Glutamatergic neuron (in vitro differentiated cells): ENCODE measurements at places on chromosomes 3 and 15.

DNA sequence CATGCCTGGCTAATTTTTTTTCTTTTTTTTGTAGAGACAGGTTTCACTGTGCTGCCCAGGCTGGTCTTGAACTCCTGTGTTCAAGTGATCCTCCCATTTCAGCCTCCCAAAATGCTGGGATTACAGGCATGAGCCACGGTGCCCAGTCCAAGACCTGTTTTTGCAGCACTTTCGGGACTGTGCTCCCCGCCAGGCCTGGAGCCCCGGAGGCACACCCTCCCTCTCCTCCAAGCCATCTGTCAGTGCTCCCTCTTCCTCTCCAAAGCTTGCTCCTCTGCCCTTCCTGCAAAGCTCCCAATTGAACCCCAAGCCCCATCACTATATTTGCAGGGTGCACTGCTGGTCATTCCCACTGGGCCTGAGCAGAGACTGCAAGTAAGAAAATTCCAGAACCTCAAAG, 98.1 kb downstream of the CORO2B start:
- no peak for DNase-seq

- DNase-seq = no peak
These were observed 532.7 kb downstream of the NLGN1 start for GRCh38 chr3:173930251-173930650.

DNA sequence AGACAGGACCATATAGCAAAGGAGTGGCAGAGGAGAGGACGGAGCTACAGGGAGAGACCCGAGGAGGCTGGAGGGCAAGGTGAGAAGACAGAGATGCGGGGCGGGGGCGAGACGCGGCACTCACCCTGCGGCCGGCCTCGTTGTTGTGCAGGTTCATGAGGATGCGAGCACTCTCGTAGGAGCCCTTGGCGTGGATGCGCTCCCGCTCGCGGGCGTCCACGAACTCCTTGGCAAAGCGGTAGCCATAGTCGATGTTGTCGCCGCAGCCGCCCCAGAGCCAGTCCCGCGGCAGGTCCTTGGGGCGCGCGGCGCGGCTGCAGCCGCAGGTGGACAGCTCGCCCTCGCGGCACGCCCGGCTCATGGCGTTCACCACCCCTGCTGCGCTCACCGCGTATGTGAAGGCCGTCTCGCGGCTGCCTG, 12.9 kb downstream of the WNT5A start:
- DNase-seq = peak; percentile 65

GRCh38 chr3:173037840-173038483, 103.1 kb downstream of the SPATA16 start:
- DNase-seq = no peak

- peak; percentile 54 for DNase-seq
These were observed 17.1 kb upstream of the SKIC8 start for GRCh38 chr15:78316283-78317083.

- no peak for DNase-seq
These were observed 47.6 kb upstream of the MED12L start for GRCh38 chr3:151037746-151038477.

DNA sequence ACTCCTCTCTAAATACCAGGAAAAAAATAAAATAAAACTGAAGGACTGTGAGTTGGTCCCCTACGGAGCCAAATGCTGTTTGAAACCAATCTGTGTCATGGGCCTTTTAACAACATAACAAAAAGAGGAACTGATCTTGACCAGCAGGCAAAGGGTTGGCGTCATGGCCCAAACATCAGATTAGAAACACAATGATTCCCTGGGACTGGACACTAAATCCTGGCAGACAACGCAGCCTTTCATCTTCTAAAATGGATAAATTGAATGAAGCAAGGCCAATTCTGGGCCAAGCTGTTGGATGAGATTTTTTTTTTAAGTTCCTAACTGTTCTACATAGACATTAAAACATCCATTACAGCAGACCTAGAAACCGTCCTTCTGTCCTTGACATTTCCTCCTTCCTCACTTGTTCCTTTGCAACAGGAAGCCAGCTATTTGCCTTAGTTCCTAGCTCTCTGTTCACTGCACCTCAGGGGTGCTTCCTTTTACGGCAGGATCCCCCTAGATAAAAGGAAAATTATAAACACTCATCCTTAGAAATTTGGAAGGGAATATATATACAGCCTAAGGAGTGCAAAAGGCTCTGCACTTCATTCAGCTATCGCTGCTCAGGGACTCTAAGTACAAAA, 21.6 kb upstream of the TAFA4 start:
- DNase-seq = no peak

DNA sequence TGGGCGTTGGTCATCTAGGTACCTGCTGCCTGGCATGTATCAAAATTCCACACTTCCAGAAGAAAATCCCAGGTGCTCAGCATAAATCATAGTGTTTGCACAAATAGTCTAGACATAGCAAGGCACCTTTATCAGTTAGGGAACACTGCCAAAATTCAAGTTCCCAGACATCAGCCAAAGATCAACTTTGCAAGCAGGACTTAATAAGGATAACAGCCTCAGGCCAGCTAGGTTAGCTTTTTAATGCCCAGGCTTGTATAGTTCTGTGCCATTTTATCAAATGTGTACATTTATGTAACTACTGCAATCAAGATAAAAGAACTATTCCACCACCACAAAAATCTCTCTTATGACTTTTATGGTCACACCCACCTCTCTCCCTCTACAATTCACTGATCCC, 30.7 kb downstream of the DZIP3 start:
- DNase-seq = no peak

GRCh38 chr3:99970198-99970597, 144.1 kb downstream of the FILIP1L start:
- no peak for DNase-seq

- no peak for DNase-seq
These were observed 186.4 kb downstream of the ADAMTS9 start for GRCh38 chr3:64501298-64501906.

DNA sequence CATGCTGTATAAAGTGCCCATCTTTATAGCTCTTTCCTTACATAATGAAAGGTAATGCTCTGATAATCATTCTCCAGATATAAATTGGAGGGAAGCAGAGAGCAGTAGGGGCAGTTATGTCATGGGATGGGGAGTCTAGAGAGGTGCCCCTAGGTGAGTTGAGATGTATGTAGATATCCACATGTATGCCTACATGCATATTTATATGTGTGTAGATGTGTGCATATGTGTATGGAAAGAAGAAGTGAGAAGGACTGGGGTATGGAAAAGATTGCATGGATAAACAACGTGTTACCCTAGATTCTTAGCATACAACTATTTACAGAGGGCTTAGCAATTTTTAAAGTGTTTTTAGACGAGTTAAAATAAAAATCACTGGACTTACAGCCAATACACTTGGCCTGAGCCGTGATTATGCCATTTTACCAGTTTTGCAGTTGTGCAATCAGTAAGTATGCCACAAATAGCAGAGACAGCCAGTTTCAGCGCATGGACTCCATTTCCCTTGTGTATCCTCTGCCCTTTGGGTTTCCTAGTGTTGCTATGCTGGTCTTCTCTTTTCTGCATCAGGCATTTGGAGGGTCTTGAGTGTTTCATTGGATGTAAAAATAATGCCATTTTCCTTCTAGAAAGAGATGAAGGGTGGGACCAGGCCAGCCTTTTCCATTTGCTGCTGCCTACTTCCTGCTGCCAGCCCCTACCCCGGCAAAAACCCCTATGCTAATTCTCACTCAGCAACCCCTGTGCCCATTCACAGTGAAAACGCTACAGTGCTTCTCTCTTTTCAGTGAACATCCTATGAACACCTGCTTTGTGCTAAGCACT, 199.4 kb upstream of the NR2E3 start:
- no peak for DNase-seq

DNA sequence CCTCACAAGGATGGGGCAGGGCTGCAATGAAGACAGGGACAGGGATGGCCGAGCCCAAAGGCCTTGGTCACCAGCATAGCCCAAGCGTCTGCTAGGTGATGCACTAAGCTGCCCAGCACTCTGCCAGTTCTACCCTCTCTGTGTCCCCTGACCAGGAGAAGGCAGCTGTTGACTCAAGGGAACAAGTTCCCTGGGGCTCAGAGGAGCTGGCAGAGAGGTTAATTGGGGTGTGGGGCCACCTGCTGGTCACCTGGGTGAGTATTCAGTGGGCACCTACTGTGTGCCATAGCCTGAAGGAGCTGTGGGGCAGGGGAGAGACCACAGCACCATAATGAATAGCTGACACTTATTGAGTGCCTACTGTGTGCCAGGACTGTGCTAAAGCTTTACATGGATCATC, 22.0 kb upstream of the DOCK3 start:
- no peak for DNase-seq

GRCh38 chr3:137335478-137335877, 377.7 kb downstream of the IL20RB start:
- DNase-seq = no peak

- no peak for DNase-seq
These were observed 110.3 kb downstream of the COL6A6 start for GRCh38 chr3:130627143-130627855.

GRCh38 chr3:62873451-62873760, 1.8 kb downstream of the CADPS start:
- no peak for DNase-seq

DNA sequence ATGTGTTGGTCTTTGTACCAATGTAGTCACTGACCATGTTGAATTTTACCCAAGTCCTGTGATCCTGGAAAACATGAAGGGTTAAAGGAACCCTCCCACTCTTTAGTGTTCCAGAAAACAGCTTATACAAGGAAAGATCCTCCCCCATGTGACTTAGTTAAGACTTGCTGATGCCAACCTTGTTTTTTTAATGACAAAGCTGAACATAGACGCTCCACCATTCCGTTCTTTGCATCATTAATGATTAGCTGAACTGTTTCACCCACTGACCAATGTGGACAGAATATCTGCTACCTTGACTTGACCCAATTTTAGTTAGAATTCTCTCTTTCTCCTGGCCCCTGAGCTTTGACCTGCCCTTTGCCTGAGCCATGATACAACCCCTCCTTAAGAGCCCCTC, 3.5 kb upstream of the WDR72 start:
- no peak for DNase-seq

GRCh38 chr3:138389144-138389601, 40.8 kb downstream of the MRAS start:
- DNase-seq = no peak

- no peak for DNase-seq
These were observed 970.8 kb downstream of the PLOD2 start for GRCh38 chr3:145190138-145190537.

DNA sequence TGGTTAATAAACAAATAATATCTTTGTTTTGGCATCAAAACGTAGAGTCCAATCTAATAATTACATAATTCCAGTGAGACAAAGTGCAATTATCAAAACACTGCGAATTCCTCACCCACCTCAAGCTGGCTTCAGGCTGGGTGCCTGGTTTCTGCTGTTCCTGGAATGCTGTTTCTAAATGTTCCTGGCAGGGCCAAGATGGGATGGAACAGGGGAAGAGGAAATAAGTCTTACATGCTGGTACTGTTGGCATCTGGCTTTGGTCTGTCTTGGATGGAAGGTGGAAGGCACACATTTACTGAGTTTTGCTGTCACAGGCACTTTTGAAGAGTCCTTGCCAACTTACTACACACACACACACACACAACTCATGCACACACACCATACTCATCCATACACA, 101.9 kb upstream of the SLCO3A1 start:
- DNase-seq = no peak

DNA sequence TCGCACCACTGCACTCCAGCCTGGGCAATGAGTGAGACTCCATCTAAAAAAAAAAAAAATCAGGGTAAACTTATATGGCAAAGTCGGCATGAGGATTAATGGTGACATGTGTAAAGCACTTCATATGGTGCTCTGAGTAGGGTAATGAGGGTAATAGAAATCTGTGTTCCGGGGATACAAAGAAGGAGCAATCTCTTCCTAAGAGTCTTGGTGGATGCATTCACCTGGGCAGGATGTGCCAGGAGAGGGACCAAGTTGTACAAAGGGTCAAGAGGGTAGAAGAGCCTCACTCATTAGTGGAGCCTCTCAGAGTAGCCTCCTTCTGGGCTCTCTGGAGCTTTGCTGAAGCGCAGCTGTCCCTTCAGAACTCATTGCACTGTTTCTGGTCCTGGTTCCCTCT, 9.3 kb upstream of the CX3CR1 start:
- DNase-seq = no peak

- no peak for DNase-seq
These were observed 849.3 kb downstream of the ROBO1 start for GRCh38 chr3:78918361-78919020.

GRCh38 chr15:76991048-76991447, 3.9 kb upstream of the PSTPIP1 start:
- DNase-seq = no peak

DNA sequence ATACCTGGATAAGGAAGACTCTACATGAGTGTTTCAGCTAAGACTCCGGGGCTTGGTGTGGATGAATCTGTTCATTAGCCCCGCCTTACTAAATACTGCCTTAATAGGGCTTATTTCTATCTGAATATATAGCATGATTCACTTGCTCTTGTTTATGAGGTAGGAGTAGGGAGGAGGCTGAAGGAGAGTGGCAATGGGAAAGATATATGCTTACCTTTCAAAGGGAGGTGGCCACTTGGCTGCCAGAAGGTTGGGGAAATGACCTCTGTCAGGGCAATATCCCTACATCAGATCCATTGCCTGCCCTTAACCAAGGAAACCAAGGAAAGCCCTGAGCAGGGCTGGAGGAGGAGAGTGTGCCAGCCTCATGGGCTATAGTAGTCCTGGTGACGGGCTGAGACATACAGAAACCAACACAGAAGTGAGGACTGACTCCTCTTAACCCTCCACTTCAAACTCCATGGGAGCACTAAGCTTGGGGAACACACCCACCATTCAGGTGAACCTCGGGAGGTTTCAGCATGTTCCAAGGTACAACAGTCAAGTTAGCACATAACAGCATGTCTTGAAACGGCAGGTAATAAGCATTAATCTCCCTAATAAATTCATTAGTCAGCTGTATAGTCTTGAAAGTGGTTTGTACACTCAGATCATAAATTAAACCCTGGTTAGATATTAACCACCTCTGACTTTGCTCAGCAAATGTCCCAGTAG, 80.1 kb downstream of the EOMES start:
- no peak for DNase-seq

DNA sequence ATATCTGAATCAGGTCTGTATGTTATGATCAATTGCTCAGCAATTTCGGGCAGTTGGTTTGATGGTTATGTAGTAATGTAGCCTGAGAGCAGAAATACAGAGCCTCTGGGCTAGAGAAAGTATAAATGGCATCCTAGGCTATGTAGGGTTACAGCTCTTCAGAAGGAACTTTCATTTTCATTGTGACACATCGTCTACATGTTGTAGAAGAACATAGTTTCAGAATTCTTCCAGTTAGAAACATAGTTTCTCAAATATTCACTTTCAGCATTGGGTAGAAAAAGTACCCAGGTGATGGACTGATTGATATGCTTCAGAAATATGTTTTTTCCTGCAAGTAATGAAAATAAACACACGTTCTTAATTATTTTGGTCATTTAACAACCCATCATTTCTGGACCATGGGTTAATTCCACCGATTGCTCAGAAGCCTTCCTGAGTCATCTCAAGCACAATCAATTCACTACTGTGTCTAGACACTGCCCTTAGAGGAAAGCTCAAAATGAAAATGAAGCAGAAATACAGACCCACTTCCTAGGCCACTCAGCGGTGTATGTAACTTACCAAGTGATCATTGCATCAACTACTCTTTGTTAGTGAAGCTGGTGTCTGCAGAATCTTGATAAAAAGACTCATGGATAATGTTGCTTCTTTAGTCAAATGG, 88.8 kb upstream of the TSEN2 start:
- no peak for DNase-seq
